Activated CD4-positive, alpha-beta T cell treated with anti-CD3 and anti-CD28 coated beads, Interleukin-2, amount 50 U/mL, for 16 hours (primary cell): ENCODE measurements at places on chromosomes 7 and 10.

DNA sequence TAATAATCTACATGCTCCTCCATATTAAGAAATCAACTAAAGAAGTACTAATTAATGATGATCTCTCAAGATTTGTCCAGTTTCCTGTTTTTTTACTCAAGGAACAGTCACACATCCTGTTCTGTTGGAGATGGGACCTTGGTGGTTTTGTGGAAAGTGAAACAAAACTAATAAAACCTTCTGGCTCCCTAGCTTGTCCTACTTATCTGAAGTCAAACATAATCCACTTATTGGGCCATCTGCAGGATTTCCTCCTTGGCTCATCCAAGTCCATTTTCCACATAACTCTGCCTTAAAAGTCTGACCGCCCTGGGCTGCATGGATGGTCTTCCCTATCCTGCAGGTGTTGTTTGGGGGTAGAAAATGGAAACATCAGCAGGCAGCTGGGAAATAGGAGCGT is 39.4 kb upstream of the TARP start:
- DNase-seq, result no peak

- no peak for DNase-seq
These were observed 9.4 kb downstream of the PIP4K2A start for GRCh38 chr10:22704942-22705341.

- DNase-seq, result no peak
These were observed 62.5 kb upstream of the RAPGEF5 start for GRCh38 chr7:22419488-22419887.

- DNase-seq, result peak; percentile 5
These were observed 1.1 kb upstream of the ITGB8 start for GRCh38 chr7:20329389-20330238.

DNA sequence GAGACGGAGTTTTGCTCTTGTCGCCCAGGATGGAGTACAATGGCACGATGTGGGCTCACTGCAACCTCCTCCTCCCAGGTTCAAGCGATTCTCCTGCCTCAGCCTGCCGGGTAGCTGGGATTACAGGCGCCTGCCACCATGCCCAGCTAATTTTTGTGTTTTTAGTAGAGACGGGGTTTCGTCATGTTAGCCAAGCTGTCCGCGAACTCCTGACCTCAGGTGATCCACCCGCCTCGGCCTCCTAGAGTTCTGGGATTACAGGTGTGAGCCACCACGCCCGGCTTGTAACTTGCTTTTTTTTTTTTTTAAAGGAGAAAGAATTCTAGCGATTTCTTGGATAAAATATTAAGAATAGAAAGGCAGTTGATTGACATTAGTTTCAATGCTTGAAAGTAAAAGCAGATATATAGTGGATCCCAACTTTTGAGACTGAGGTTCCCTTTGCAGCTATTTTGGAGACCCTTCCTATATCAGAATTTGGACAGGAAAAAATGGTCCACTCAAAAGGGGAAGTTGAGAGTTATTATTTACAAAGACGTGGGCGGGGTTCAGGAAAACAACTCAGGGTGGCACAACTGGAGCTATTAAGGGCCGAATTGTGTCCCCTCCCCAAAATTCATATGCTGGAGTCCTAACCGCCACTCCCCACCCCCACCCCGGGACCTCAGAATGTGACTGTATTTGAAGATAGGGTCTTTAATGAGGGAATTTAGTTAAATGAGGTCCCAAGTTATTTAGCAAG is 1.3 kb upstream of the ERCC6 start:
- no peak for DNase-seq

GRCh38 chr7:36521911-36522310 is 132.2 kb downstream of the ANLN start:
- no peak for DNase-seq

DNA sequence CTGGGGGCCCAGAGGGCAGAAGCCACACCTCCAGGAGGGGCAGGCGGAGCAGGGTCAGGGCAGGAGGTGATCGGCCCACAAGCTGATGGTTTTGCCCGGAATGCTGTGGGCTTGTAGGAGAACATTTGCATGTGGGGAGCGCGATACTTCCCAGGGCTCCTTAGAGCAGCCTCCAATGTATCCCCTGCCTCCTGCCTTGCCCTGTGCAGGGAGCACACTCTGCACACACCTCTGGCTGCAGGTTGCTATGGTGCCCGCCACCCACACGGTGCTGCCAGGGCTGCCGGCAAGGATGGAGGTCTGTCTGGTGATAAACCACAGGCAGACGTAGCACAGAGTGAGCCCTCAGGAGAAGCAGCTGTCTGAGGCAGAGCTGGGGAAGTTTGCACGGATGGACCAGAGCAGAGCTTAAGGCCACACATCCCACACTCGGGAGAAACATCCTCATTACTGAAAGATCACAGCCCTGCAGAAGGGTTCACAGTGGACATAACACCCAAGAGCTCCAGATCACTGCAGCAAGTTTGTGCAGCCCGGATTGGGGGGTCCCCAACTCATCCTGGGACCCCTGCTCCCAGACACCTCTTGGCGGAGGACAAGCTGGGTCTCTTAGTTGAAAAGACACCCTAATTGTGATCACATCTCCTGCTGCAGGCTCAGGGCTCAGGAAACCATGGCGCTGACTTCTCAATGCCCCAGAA is 41.8 kb downstream of the VIPR2 start:
- no peak for DNase-seq
